ENCODE measurements at places on chromosomes 2 and 18.
A peak's percentile ranks its signal among the peaks of the same experiment; 100 is the strongest.

GRCh38 chr18:76137216-76137615 lies 357.8 kb downstream of the ZNF516 start:
- H3K27me3 ChIP-seq = no peaks in the 10 kb centered on the region
- no peak overlapping the region for H3K4me3 ChIP-seq
- no peak overlapping the region for H3K27ac ChIP-seq
- no peaks in the 10 kb centered on the region for H3K36me3 ChIP-seq

GRCh38 chr2:203802342-203803052 lies 65.1 kb upstream of the CTLA4 start:
- H3K27ac ChIP-seq = no peak overlapping the region
- H3K27me3 ChIP-seq = no peaks in the 10 kb centered on the region
- DNase-seq = no peak
- no peaks in the 10 kb centered on the region for H3K36me3 ChIP-seq
- no peak overlapping the region for H3K4me3 ChIP-seq
- H3K4me1 ChIP-seq = no peaks in the 10 kb centered on the region

- H3K27me3 ChIP-seq = no peaks in the 10 kb centered on the region
- DNase-seq = no peak
- H3K4me3 ChIP-seq = no peak overlapping the region
- H3K4me1 ChIP-seq = peaks cover 29% of the 10 kb centered on the region
- 0 out of 2 replicates have a peak overlapping the region, but pooled peaks have one; percentile 17 for H3K27ac ChIP-seq
These were observed 3.4 kb upstream of the DUSP2 start for GRCh38 chr2:96148410-96149217.

DNA sequence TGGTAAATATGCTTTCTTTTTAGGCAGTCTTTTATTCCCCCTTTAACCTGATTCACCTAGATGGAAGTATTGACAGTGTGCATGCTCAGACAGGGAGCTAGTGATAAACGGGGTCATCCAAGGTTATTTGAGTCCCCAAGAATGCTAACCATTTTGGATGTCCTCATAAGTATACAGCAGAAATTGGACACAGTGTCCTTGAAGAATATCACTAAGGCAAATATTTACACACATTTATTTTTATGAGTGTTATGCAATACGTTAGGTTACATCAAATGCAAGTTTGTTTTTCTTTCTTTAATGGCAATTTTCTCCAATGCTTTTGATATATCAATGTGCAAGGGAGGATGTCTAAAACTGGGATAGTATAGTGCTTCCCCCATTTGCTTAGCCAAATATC lies 23.6 kb downstream of the CNTNAP5 start:
- no peaks in the 10 kb centered on the region for H3K27me3 ChIP-seq
- no peak for DNase-seq
- no peaks in the 10 kb centered on the region for H3K36me3 ChIP-seq
- H3K27ac ChIP-seq = no peak overlapping the region

- no peaks in the 10 kb centered on the region for H3K36me3 ChIP-seq
- H3K27ac ChIP-seq = no peak overlapping the region
- H3K4me1 ChIP-seq = no peaks in the 10 kb centered on the region
- no peak overlapping the region for H3K4me3 ChIP-seq
These were observed 62.4 kb upstream of the SPATS2L start for GRCh38 chr2:200244111-200244510.

DNA sequence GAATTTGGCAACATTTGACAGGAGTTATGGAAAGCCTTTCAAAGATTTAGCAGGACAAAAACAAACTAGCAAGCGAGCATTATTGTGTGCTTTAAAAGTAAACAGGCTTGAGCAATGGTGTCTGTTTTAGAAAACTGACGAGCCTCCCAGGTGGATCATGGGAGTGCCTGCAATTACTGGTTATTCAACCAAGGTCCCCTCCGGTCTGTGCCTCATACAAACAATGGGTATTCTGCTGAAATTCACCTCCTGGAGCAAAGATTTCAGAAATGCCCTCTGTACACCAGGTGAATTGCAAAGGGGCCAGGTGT lies 22.4 kb downstream of the RTP5 start:
- peak overlapping the region; percentile 57 for H3K27ac ChIP-seq
- no peak overlapping the region for H3K4me3 ChIP-seq
- H3K27me3 ChIP-seq = no peaks in the 10 kb centered on the region
- no peaks in the 10 kb centered on the region for H3K36me3 ChIP-seq
- peaks cover 43% of the 10 kb centered on the region for H3K4me1 ChIP-seq
